ENCODE measurements at places on chromosomes 4 and X.

GRCh38 chr4:113113151-113113550 is 63.7 kb downstream of the ANK2 start:
- no peak for DNase-seq

DNA sequence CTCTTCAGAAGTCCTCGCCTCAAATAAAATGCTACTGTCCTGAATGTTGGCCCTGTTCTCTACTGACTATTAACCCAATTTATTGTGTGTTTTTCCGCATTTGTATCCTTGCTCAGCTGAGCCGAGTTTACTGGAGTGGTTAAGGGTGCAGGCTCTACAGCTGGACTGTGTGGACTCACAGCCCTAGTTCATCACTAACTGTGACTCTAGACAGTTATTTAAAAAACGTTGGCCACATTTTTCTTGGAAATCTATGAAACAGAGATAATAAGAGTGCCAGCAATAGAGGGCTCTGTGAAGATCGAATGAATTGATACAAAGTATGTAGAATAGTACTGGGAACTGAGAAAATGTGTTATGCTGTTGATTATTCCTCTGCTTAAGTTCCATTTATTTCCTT is 2.9 kb upstream of the GUF1 start:
- DNase-seq, result no peak

- no peak for DNase-seq
Observed at GRCh38 chr4:2051086-2051485, 8.0 kb upstream of the NAT8L start.

GRCh38 chr4:101101072-101101471 is 246.3 kb downstream of the PPP3CA start:
- DNase-seq, result no peak

Measured in activated T-cell treated with anti-CD3 and anti-CD28 coated beads for 4 hours (primary cell).